Globus pallidus (tissue), 1 donor: ENCODE measurements at places on chromosomes 7 and 10.

DNA sequence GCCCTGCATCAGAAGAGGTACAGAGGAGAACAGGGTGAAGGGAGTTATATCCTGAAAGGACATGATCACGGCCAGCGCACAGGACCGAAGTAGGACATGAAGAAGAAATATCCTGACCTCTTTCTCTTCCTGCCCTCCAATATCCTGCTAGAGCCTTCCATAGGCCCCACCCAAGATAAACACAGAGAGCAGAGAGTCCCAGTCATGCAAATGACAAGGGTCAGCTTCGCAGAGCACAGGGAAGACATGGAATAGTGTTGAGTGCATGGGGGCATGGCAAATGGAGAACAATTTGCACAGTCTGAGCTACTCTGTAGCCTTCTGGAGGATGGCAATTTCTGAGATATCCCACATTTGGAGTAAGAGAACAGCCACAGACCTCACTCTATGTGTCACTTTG is 371.4 kb downstream of the GRM8 start:
- DNase-seq, result no peak

DNA sequence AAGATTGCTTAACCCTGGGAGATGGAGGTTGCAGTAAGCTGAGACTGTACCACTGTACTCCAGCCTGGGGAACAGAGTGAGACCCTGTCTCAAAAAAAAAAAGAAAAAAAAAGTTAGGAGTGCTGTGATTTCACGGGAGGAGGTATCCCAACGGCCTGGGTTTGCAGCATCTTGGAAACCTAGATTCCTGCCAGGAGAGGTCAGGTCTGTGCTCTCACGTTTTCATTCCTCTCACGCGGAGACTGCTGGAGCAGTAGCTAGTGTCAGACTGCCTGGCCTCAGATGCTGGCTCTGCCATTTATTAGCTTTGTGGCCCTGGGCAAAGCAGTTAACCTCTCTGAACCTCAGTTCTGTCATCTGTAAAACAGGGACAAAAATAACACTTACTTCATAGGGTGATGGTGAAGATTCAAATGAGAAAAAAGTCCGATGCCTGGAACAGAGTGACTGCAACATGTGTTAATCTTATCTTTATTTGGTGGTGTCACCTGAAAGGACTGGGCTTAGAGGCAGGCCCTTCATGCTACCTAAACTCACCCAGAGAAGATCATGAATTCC is 94.9 kb downstream of the GAD2 start:
- DNase-seq, result no peak

DNA sequence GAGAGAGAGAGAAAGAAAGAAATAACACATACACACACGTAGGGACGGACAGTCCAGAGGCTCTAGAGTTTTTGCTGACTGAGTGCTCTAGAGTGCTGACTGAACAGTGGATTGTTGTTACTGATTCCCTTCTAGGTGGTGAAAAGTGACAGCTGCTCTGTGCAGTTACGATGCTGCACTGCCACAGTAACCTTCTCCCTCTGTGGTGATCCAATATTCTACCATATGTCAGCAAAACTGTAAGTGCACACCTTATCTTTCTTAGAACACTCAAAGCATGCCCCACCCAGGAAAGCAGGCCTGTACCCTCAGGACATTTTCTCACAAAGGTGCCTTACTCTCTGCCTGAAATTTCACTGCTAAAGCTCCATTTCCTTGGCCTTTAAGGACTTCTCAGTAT is 1023.5 kb downstream of the TYW1 start:
- no peak for DNase-seq

GRCh38 chr10:76255241-76255640 is 823.8 kb downstream of the LRMDA start:
- DNase-seq, result no peak

DNA sequence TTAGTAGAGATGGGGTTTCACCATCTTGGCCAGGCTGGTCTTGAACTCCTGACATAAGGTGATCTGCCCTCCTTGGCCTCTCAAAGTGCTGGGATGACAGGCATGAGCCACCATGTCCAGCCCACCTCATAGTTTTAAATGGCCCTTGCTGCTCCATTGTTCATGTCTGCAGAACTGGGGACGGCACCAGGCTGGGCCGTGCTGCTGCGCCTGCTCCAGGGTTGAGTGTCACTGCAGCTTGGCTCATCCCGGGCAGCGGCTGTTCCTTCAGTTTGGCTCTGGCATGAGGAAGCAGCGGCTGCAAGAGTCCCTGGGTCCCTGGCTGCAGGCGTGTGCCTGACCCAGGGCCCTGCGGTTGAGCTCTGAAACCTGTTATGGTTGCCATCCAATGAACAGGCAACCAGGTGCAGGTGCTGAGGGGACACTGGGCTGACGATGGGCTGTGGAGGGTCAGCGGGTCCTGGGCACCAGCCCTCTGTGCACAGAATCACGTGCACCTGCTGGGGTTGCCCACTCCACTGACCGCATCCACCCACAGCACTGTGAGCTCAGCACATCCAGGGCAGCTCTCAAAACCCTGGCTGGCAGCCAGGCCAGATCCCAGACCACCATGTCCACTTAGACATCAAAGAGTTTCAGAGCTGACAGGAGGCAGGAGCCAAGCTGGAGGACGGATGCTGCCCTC is 70.2 kb upstream of the PPP2R2D start:
- DNase-seq, result no peak

DNA sequence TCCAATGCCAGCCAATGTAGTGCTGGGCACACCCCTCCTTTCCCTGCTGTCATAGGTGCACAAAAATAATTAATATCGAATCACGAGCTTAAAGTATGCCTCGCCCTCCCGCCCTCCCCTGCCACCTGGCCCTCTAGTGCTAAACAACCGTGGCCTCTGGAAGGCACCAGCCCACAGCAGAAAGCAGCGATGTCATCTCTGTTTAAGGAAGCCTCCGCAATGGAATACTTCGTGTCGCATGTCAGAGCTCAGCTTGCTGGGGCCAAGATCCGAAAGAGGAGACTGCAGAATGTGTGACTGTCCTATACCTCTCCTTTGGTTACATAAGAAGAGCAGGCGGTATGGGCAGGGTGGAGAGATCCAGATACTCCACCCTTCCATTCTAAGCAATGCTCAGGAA is 71.5 kb downstream of the RHOBTB1 start:
- no peak for DNase-seq

GRCh38 chr7:127391591-127392181 is 822 bp downstream of the ZNF800 start:
- DNase-seq, result peak; percentile 3

DNA sequence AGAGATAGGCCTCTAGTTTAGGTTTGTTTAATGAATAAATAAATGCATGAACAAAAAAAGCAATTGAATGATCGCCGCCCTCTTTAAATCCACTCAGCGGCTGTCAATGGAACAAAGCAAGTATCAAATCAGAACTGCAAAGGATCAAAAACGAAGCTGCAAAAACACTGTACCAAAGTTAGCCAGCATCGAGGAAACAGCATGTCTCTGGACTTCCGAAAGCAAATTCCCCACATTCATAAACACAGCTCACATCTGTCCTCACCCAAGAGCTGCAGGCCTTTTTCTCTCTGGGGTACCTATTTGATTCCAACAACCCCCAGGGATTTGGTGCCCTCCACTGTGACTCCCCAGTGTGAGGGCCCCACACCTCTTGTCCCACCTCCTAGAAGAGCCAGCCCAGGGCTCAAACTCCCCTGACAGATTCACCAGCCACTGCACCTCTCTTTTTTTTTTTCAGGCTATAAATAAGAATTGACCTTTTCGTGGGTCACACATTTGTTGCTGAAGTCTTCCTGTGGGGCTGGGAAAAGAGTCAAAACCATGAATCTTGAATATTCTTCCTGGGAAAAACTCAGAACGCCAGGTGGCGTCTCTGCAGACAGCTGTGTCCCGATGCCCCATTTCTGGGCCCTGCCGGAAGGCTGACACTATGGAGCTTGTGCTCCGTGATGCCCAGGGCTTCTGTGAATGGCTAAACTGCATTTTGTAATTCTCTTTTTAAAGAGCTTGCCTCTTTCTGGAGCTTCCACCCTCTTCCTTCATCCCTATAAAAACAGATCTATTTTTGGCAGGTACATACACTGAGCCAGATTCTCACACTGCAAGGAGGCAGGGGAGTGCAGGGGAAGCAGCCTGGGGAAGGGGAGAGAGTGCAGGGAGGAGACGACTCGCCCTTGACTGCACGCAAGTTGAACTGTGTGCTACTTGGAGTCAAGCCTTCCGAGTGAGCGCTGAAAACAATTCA is 51.7 kb downstream of the HSPA12A start:
- DNase-seq, result peak; percentile 43

DNA sequence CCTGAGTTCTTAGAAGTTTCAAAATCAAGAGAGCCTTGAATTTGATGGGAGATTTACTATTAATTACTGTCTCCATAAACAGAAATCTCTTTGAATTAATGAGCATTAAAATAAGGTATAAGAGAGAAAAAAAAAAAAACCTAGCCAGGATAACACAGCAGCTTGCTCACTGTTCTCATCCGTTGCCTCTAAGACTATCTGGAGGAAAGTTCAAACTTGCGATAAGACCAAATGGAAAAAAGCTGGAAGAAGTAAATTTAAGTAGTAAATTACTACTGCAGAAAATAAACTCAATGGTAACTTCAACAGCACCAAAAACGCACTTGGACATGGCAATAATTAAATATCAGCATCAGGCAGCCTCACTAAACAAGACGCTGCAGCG is 36.7 kb downstream of the GNA12 start:
- DNase-seq, result no peak

DNA sequence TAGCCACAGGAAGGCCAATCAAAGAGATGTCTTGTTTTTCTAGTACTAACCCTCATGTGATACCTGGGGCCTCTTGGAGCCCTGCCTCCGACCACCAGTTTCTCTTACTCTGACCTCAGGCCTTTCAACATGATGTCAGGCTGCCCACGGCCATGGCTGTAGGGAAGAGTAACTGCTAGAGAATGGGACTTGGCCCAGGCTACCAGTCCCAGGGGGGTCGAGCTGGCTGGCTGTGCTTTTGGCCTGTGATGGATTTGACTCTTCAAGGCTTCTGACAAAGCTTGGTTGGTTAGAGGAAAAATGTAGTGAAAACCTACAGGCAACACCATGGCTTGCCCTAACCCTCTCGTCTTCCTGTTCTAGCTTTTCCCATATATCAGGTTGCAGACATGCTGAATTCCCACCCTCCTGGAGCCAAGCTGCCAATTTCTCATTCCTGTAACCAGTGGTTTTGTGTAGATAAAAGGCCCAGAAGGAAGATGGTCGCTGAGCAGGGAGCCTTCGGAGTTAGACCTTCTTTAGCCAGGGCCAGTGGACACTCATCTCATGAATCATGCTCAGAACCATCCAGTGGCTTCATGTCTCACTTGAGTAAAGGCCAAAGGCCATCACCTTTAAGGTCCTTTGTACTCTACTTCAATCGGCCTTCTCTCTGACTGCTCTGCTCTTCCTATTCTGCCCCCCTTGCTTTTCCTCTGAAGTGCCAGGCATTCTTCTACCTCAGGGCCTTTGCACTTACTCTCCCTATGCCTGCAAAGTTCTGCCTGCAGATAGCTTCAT is 19.7 kb downstream of the SUFU start:
- no peak for DNase-seq

DNA sequence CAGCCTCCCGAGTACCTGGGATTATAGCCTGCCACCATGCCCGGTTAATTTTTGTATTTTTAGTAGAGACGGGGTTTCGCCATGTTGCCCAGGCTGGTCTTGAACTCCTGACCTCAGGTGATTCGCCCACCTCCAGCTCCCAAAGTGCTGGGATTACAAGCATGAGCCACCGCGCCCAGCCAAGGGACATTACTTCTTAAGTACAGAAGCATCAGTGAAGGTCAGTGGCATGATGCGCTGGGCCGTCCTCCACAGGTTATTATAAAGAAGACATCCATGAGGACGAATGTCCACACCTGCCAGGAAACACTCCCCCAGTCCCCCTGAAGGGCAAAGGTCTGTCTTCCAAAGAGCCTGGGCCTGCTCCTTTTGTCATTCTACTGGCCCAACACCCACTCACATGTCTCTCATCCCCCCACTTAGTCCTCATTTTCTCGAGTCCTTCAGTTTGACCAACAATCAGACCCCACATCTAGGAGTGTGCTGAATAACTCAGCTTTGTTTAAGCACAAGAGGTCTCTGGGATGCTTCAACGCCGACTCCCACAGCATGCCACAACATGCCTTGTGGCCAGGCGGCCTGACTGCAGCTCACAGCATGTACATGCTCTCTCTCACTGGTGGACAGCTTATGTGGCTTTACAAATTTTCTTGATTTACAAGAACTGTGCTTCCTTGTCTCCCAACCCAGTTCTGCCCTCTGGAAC is 73.0 kb downstream of the CTBP2 start:
- DNase-seq, result no peak

GRCh38 chr7:121084748-121085336 is 96.3 kb downstream of the CPED1 start:
- no peak for DNase-seq

DNA sequence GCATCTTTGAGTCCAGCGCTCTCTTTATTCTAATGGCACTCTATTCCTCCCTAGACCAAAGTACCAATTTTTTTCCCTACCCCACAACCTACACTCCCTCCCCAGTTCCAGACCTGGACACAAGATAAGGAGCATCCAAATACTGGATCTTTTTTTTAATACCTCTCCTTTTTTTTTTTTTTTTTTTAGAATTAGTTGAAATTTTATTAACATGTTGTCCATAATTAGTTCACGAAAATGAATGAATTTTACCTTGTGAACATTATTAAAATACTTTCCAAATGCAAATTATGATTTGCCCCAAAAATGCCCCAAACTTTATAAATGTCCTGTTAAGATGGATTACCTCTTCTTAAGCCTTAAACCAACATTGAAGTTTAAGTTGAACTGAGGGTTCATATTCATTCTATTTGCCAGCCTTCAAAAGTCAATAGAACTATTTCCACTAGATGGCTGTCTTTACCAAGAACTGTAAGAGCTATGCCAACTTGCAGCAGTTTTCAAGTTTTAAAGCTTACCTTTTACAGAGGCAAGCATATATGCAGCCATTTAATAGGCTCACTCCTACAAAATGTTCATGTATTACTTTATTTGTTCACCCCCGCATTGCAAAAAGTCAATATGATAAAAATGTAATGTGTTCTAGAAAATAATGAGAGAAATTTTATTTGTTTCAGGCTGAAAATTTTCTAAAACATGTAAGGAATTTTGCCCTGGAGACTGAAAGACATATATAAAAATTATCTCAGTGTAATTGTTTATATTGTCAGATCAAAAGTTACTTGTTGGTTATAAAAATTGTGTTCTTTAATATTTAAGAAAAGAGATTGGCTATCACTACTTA is 39.7 kb upstream of the TNKS2 start:
- DNase-seq, result peak; percentile 55

- no peak for DNase-seq
Observed at GRCh38 chr7:47188653-47189315, 393.1 kb downstream of the TNS3 start.

DNA sequence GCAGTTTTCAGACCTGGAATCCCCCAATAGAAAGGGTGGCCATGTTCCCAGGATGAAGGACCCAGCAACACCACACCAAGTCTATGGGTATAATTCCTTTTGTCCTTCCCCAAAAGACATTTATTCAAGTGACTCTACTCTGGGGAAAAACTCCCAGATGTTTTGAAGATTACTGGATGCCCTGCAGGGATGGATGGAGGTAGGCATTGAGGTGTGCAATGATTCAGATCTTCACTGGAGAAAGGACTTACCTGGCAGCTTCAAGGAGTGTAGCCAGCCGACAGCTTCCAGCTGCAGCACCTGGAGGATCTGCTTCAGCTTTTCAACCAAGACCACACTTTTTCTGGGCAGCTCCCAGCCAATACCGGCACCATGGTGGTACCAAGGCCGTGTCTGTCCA is 172.0 kb downstream of the BAMBI start:
- no peak for DNase-seq

- no peak for DNase-seq
Observed at GRCh38 chr10:110817614-110818013, 54.1 kb upstream of the PDCD4 start.

GRCh38 chr10:77442699-77443189 is 194.9 kb downstream of the KCNMA1 start:
- DNase-seq, result no peak
